ENCODE measurements at places on chromosomes 6 and 20.

DNA sequence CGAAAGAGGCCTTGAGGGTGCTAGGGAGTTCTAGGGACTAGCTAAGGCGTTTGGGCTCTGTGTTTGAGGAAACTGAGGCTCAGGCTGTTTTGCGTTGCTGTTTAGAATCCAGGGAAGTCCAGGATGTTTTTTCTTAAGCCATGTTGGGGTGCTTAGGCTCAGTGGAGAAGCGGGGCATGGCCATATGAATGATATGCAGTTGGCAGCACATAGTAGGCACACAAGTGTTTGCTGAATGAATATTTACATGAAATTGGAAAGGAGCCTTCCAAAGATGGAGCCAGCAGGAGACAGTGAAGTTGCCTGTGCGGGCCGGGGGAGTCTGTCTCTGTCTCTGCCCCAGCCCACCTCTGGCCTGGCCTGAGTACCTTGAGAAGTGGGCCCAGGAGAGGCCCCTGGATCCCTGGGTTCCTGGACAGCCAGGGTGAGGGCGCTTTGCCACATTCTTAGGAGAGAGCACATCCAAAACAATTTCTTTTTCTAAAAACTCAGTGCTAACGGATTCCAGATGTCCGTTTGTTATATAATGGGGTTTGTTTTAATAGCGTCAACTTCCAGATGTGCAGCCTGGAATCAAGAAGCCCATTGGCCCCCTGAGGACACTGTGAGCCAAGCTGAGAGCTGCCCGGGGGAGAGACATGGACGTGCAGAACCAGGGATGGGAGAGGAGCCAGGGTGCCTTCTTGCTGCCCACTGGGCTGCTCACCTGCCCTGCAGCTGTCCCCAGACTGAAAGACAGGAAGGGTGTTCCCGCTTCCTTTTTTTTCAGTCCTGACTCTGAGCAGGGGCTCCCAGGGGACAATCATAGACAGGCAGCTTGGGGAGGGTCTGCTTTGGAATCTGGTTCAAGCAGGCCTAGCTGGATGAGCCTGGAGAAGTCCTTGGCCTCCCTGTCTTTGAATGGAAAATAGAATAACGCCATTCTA is 20.1 kb upstream of the EMILIN3 start:
- DNase-seq, result no peak

DNA sequence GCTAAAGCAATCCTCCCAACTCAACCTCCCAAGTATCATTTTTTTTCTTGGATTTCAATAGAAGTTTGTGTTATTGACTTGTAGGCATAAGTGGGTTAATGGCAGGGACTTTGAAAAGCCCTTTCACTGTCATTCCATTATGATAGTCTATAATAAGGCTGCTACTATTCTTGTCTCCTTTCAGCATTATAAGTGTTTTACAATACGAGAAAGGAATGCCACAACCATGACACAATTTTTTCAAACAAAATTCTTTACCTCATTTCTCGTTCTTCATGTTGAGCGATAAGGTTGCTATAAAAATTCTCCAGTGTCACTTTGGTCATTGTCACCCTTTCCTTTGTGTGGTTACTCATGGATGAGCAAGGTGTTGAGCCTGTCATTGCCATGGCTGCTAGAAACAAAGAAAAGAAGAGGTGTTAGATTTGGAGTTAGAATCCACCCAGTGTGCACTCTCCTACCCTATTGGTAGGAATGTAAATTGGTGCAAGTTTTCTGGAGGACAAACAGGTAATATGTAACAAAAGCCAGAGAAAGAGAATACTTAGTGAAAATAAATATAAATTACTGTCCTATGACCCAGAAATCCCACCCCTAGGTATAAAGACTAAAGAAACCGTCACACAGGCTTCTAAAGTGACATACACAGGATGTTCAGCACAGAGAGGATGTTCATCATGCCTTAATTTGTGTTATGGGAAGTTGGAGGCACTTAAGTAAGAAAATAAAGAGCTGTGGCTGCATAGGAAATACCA is 7.3 kb downstream of the STK38 start:
- DNase-seq, result no peak

GRCh38 chr6:24229696-24230405 is 103.8 kb downstream of the NRSN1 start:
- DNase-seq, result no peak

GRCh38 chr6:99746261-99746895 is 139.7 kb downstream of the PRDM13 start:
- DNase-seq, result peak; percentile 72

DNA sequence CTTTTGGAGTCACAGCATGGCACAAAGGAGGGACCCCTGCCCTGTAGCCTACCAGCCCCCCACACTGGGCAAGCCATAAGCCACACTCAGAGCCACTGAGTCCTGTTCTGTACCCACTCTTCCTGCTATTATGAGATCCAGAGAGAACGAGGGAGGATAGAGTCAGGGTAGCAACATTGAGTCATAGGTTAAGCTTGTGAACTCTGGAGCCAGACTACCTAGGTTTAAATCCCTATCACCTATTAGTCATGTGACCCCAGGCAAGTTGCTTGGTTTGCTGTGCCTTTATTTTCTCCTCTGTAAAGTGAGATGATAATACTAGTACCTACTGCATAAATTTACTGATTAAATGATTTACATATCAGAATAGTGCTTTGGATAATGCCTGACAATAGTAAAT is 540 bp downstream of the CNBD2 start:
- no peak for DNase-seq

- peak; percentile 61 for DNase-seq
These were observed 3.2 kb upstream of the ANKRD60 start for GRCh38 chr20:58231683-58232082.

- DNase-seq, result no peak
These were observed 64.9 kb upstream of the MEI4 start for GRCh38 chr6:77587963-77588362.

DNA sequence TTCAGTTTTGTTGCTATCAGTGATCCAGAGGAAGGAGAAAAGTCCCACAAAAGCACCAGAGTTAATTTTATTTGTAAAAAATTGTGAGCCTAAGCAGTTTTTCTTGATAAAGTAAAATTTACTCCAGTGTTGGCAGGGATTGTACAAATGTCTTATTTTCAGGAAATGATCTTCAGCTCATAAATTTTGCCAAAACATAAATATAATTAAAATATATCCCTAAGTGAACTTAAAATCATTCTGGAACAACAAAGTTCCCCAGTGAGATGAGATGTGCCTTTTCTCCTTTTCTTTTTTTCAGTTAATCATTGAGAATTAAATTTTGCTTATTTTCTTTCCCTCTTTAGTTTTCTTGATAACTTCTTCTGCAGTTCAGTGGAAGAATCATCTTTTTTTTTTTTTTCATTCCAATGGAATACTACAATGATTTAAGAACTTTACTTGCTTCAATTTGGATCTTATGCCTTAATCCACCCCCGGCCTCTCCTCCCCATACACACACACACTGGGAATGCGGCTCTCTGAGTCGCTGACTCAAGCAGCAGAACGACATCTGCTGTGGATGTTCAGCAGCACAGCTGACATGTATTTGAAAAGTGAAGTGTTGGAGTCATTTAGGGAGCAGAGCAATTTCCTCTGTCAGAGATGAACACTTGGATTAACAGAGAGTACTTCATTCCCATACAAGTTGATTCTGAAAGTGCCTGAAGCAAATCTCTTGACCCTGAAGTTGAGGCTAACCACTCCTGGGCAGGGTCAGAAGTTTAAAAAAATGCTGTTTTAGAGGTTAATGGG is 27.7 kb upstream of the LAMA4 start:
- DNase-seq, result peak; percentile 50

DNA sequence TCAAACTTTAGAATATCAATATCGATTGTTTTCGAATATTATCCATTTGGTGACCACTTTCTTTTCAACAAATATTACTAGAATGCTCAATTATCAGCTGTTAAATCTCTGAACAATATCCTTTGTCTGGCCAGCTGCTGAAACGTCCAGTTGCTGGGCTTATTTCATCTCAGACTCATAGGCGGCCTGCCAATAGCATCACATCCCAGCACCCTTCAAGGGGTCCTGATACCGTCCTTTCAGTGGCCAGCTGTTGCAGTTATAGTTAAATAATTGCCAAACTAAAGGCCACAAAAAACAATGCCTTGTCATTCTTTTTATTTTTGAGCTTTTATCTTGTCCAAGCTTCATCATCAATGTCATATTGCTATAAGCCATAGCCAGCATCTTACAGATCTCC is 1006.8 kb upstream of the MANEA start:
- DNase-seq, result no peak

GRCh38 chr6:31568537-31568961 is 3.5 kb upstream of the LTA start:
- no peak for DNase-seq

GRCh38 chr6:65416621-65417020 is 290.4 kb downstream of the EYS start:
- no peak for DNase-seq

- DNase-seq, result no peak
These were observed 57.5 kb downstream of the HIVEP2 start for GRCh38 chr6:142887517-142887916.

- no peak for DNase-seq
These were observed 43.5 kb downstream of the PANK2 start for GRCh38 chr20:3932681-3933080.

GRCh38 chr6:1250489-1251197 is 61.3 kb upstream of the FOXQ1 start:
- no peak for DNase-seq

GRCh38 chr6:125094563-125094962 is 59.0 kb upstream of the TPD52L1 start:
- no peak for DNase-seq

GRCh38 chr20:33169176-33169794 is 1.3 kb downstream of the BPIFA2 start:
- peak; percentile 32 for DNase-seq

DNA sequence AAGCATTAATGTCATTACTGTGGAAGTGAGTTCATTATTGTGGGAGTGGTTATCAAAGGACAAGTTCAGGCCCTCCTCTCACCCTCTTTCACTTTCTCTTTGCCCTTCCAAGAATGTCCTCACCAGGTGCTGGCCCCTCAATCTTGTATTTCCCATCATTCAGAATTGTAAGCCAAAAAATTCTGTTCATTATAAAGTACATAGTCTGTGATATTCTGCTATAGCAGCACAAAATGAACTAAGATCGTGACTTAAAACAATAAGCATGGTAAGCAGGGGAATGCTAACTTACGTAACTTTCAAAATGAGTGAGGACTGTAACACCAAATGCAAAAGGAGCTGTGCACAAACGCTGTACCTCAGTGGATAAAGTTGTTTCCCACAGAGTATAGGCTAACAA is 515.7 kb upstream of the BTBD3 start:
- DNase-seq, result no peak

Data from neural progenitor cell (in vitro differentiated cells).